ENCODE measurements at places on chromosomes 12 and 14. TPM values are rescaled to one million over a fixed set of nuclear protein-coding genes. Genes with fewer than 3 reads are reported as not detected.

DNA sequence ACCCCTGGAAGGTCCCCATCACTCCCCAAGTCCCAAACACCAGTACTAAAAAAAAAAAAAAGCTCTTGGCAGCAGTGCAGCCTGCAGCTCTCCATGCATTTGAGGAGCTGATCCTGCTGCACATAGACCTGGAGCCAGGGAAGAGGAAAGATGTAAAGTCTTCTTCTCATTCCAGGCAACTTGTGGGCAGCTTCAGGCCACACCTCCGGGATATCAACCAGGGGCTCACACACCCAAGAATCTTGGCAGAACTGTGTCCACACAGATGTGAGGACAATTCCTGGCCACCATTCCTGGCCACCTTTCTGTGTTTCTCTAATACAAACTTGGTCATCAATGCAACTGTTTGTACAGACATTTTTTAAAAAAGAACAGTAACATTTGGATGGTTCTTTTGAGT, 72.7 kb downstream of the TMEM132C start:
- no peak for DNase-seq

GRCh38 chr12:65319688-65320200, 41.3 kb downstream of the MSRB3 start:
- DNase-seq, result no peak

Gene STX2
- polyA plus RNA-seq, result 41.8 TPM

DNA sequence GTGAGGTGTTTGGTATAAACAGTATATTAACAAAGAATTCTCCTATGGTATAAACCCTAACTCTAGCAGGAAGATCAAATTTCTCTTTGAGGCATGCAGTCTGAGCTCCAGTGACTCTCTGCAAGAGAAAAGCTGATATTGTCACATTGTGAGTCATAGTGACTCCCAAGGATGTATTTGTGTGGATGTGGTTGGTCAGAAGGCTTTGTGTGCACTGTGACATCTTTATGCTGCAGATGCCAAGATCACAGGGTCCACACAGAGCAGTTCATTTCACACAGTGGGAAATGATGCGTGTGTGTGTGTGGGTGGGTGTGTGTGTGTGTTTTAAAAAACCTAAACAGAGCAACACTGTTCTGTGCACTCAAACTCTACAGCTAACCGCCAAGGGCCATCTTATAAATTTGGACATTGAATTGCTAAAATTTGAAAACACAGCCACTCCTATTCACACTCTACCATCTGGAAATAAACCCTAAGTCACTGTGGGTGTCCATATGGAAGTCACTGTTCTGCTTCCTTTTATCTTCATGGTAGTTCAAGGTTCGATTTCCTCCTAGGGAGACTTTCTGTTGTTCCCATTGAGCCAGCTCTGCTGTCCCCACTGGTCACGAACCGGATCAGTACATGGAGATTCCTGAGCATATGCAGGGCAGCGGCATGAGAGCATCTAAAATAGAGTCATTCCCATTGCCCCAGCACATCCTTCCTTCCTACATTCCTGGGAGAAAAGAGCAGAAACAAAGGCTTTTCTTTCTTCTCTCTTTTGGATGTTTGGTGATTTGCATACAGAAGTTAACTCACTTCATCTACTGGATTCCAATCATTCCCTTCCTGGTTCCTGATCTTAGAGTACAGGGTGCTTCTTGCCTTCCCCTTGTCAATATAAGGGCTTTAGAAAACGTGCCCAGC, 727.6 kb downstream of the DIO2 start:
- DNase-seq, result no peak

Gene GPRC5D
- polyA plus RNA-seq, result 1.1 TPM

Data from left kidney (tissue), 8 donors.